ENCODE measurements at places on chromosomes 5 and 9.

DNA sequence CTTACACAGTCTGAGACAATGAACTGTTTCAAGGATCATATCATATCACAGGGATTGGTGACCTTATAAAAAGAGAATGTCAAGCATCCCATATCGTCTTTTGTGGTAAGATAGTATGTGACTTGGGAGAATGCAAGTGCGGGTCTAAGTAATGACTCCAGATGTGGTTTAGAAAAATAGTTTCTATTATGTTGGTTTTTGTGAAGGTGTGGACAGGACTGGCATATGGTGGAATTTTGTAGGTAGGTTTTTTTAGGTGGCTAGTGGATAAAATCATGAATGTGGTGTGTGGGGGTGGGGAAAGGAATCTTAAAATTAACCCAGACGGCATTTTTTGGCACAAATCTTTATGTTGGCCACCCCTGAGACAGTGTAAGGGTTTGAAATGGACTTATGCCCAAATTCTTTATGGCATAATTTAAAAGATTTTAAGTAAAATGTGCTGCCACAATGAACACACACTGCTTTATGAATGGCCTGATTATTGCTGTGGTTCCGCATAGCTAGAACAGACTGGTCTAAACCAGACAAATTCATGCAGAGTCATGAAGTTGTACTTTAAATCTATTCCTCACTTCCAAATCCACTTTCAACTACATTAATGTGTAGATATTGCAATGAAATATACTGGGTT is 204.8 kb upstream of the HAPLN1 start:
- no peak for DNase-seq

GRCh38 chr5:77847129-77847460 is 71.0 kb upstream of the TBCA start:
- no peak for DNase-seq

- no peak for DNase-seq
These were observed 100.4 kb downstream of the GAPVD1 start for GRCh38 chr9:125361837-125362531.

GRCh38 chr5:116442095-116442534 is 132.5 kb downstream of the SEMA6A start:
- DNase-seq, result no peak

GRCh38 chr5:11790201-11790600 is 114.0 kb downstream of the CTNND2 start:
- no peak for DNase-seq

- DNase-seq, result no peak
These were observed 375 bp upstream of the C5orf24 start for GRCh38 chr5:134845335-134845851.

- DNase-seq, result no peak
These were observed 46.2 kb upstream of the PWWP2A start for GRCh38 chr5:160165137-160166068.

- DNase-seq, result no peak
These were observed 65.9 kb upstream of the DAP start for GRCh38 chr5:10826971-10827370.

DNA sequence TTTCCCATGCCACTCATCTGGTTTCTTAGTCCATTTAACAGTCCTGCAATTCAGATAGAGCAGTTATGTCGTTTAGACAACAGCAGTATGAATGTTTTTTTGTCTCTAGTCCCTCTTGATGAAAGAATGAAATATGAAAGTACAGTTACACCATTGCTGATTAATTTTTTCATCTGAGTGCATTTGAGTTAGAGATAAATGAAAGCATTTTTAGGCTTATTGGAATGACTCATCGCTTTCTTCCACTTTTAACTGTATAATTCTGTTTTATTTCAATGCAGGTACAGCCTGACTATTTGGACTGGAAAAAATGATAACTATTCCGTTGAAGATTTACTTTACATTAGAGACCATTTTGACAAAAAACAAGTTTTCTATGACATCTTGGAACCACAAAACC is 28.7 kb downstream of the ANKRD34B start:
- no peak for DNase-seq

GRCh38 chr9:127114606-127115005 is 7.8 kb downstream of the ANGPTL2 start:
- no peak for DNase-seq

- DNase-seq, result peak; percentile 63
These were observed 17.5 kb downstream of the WHRN start for GRCh38 chr9:114487607-114488300.

- DNase-seq, result no peak
These were observed 225.8 kb upstream of the DAPK1 start for GRCh38 chr9:87271696-87272477.

GRCh38 chr9:131068076-131068816 is 28.1 kb upstream of the AIF1L start:
- no peak for DNase-seq

GRCh38 chr9:99894826-99895225 is 11.6 kb upstream of the STX17 start:
- no peak for DNase-seq

Measured in naive B cell (primary cell).